T-helper 1 cell (primary cell): ENCODE measurements at places on chromosomes 5 and 9.

- DNase-seq = no peak
These were observed 108.9 kb upstream of the LHFPL2 start for GRCh38 chr5:78757269-78758053.

GRCh38 chr9:82882748-82883147 lies 180.2 kb downstream of the RASEF start:
- no peak for DNase-seq

- no peak for DNase-seq
These were observed 91.3 kb downstream of the ZNF354C start for GRCh38 chr5:179151286-179152118.

DNA sequence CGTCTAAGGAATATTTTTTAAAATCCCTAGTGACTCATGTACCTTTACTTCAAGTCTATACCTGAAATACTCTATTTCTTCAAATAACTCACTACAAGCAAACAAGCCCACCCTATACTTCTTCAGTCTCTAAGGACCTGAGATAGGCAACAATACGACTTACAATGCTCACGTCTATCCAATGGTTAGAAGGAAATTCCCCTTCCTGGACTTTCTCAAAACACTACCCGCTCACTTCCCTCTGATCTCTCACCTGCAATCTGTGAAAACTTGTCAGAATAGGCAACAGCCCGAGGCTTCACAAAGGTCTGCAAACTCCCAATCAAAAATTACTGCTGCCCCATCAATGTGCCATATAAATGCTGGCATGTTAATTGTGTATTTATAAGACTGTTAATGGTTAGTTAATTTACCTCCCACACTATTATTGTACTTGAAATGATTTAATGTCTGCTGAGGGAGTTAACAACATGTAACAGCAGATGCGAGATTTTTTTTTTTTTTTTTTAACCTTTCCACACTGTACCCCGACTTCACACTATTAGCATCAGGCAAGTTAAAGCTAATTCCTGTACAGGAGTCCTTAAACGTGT lies 27.3 kb downstream of the MAPKAP1 start:
- DNase-seq = no peak
